Adrenal gland (tissue), 19 donors: ENCODE measurements at places on chromosomes 7 and 10.

GRCh38 chr7:129746857-129747529 lies 135.5 kb downstream of the NRF1 start:
- DNase-seq = peak; percentile 19

GRCh38 chr10:120336911-120337540 lies 120.0 kb upstream of the PLPP4 start:
- peak; percentile 50 for DNase-seq

DNA sequence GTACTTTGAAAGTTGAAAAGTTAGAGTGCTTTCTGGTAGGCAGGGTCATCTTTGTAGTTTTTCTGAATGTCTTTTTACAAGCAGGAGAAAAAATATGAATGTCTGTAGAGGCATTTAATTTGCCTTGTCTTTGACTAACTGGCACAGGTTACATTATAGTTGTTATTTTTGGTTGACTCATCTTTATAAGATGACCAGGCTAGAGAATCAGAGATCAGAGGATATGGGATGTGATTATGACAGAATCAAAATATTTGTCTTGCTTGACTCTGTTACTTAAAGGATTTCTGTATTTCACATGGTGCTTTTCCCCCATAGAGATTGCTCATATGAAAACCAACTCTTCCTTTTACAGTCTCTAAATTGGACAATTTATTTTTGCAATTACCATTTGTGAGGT lies 2.4 kb downstream of the ZMYND11 start:
- no peak for DNase-seq

- DNase-seq = no peak
These were observed 147.8 kb upstream of the SEMA3E start for GRCh38 chr7:83796760-83797159.

- DNase-seq = peak; percentile 15
These were observed 28.3 kb upstream of the SDK1 start for GRCh38 chr7:3272691-3273141.

DNA sequence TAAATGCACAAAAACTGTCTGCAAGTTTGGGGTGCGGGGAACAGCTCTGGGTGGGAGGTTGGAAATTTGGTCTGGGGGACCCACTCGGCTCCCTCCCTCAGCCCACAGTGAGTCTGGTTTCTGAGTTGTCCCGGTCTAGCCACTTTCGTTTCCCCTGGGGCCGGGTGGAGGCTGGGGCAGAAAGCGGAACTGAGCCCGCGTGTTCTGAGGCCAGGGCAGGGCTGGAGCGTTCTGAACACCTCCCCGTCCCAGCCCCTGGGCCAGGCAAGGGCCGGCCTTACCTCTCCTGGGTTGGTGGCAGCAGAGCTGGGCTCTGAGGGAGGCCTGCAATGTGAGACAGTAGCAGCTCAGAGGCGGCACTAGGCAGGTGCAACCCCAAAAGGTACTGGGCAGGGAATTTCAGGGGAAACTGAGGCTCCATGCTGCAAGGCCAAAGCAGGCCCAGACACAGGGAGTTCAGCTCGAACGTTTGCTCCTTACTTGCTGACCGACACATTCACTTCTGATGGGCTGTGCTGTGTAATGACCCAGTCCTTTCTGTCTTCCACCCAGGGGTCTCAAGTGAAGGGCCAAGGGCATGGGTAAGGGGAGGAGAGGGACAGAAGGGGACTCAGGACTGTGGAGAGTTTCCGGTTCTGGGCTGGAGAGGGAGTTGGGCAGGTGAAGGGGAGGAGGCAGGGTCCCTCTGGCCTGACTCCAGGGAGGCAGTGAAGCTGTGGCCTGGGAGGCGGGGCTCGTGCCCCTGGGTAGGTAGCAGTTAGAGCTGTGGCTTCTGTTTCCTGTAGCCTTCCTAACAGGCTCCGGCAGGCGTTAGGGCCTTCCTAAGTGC lies 3.0 kb downstream of the IRF5 start:
- no peak for DNase-seq

- no peak for DNase-seq
These were observed 136.7 kb downstream of the HECW1 start for GRCh38 chr7:43248961-43249822.

- DNase-seq = no peak
These were observed 7.9 kb upstream of the MYL7 start for GRCh38 chr7:44148961-44149536.

- no peak for DNase-seq
These were observed 37.0 kb upstream of the TES start for GRCh38 chr7:116173051-116174028.

- DNase-seq = peak; percentile 65
These were observed 4.1 kb downstream of the KNDC1 start for GRCh38 chr10:133163889-133164815.

- peak; percentile 68 for DNase-seq
These were observed 101.8 kb upstream of the MKLN1 start for GRCh38 chr7:131225619-131226513.

- no peak for DNase-seq
These were observed 4.6 kb downstream of the MAFK start for GRCh38 chr7:1535100-1535458.

GRCh38 chr10:6254201-6254600 lies 51.5 kb downstream of the PFKFB3 start:
- no peak for DNase-seq

- DNase-seq = peak; percentile 42
These were observed 9.6 kb upstream of the C10orf105 start for GRCh38 chr10:71729161-71729636.

DNA sequence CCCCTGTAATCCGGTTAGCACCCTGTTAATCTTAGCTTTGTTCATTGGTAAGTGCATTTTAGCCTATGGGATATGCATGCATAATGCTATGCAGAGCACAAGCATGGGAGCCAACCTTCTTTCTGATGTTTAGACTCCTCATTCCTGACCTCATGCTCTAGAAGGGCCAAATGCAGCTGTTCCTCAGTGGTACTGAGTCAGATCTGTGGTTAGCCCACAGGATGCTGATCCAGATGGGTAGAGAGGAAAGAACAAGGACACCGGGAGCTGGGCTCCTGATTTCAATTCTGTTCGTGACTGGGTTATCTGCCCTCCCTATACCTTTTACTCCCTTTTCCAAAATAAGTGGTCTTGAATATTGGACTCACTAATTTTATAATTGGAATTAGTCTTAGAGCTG lies 31.7 kb upstream of the C10orf90 start:
- DNase-seq = no peak

DNA sequence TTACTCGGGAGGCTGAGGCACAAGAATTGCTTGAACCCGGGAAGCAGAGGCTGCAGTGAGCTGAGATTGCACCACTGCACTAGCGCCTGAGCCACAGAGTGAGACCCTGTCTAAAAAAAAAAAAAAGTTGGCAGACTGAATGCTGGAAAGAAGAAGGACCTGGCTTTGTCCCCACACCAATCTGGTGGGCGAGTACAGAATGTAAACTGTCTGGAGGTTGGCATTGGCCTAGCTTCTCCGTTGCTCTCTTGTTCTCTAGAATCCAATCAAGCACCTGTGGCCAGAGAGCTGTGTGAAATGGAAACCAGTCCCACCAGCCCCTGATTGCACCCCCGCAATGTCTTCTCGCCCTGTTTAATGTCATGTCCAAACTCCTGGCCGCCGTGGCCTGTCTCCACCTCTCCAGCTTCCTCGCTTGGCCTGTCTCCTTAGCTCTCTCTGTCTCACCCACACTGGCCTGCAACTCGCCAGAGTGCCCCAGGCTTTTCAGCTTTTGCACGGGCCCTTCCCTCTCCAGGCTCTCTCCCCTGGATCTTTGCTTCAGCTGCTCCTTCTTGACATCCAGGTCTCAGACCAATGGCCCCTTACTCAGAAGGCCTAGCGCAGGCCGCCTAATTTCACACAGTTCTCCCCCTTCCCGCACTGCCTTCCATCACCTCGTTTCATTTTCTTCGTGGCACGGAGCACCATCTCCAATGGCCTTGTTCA lies 670 bp upstream of the AGK start:
- no peak for DNase-seq

DNA sequence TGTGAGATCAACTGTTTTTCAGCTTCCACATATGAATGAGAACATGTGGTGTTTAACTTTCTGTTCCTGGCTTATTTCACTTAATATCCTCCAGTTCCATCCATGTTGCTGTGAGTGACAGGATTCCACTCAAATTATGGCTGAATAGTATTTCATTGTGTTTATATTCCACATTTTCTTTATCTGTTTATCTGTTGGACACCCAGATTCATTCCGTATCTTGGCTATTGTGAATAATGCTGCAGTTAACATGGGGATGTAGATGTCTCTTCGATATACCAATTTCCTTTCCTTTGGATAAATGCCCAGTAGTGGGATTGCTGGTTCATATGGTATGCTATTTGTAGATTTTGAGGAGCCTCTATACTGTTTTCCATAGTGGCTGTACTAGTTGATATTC lies 47.9 kb downstream of the GALNT11 start:
- DNase-seq = no peak

DNA sequence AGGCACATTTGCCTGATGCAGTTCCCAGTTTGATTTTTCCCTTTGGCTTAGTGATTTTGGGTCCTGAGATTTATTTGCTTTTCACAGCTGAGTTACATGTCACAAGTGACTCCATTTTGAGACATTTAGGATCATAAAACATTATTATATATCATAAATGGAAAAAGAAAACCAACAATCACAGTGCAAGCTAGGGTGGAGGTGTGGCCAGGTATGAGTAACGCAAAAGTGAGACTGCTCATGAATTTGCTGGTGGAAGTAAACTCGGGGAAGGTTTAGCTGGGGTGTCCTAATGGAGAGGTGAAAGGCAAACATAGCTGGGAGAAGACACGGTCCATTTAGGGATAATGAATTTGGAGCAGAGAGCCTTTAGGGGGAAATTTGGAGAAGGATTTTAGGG lies 21.7 kb upstream of the UCN3 start:
- DNase-seq = no peak

DNA sequence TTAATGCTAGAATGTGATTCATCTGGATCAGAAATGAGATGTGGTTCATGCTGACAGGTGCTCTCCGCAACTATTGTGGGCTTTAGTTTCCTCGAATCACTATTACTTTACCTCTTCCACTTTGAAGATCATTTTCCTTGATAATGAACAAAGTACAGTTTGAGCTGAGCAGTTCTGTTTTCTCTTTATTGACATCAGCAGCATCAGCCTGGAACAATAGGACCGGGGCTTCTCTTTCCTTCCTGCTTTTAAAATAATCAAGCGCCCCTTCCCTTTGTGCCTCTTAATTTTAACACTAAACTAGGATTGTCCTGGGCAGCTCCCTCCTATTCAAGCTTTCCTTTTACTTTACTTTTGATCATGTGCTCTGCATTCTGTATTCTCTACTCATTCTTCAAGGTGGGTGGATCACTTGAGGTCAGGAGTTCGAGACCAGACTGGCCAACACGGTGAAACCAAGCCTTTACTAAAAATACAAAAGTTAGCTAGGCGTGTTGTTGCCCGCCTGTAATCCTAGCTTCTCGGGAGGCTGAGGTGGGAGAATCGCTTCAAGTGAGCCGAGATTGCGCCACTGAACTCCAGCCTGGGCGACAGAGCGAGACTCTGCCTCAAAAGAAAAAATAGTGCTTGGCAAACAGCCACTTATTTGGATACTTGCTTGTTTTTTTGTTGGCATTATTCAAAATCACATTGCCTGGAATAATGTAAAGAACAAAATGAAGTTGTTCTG lies 67.0 kb upstream of the RHEB start:
- no peak for DNase-seq

DNA sequence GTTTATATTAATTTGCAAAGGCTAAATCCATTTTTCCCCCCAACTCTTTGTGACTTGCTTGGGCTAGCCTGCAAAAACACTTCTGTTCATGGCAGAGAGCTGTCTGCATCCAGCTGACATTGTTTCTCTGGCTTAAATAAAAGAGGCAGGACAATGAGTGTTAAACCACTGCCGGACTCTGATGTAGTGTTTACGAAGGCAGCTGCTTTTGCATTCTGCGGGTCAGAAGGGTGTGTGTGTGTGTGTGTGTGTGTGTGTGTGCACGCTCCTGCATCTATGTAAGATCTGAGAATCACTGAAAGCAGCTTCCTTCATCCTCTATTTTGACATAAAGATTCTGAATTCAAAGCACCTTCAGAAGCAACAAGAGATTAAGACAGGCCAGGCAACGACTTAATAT lies 28.3 kb downstream of the NRP1 start:
- no peak for DNase-seq

- DNase-seq = no peak
These were observed 3.0 kb downstream of the IKZF1 start for GRCh38 chr7:50307368-50308032.

DNA sequence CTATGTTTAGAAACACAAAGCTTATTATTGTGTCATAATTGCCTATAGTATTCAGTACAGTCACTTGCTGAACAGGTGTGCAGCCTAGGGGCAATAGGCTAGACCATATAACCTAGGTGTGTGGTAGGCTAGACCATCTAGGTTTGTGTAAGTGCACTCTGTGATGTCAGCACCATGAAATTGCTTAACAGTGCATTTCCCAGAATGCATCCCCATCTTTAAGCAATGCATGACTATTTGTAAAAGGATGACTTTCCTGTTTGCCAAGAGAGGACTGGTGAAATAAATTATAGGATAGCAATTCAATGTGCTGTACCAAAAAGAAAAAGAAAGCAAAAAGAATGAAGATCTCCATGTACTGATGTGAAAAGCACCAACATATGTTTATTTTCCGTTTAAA lies 288.7 kb upstream of the AUTS2 start:
- DNase-seq = no peak

DNA sequence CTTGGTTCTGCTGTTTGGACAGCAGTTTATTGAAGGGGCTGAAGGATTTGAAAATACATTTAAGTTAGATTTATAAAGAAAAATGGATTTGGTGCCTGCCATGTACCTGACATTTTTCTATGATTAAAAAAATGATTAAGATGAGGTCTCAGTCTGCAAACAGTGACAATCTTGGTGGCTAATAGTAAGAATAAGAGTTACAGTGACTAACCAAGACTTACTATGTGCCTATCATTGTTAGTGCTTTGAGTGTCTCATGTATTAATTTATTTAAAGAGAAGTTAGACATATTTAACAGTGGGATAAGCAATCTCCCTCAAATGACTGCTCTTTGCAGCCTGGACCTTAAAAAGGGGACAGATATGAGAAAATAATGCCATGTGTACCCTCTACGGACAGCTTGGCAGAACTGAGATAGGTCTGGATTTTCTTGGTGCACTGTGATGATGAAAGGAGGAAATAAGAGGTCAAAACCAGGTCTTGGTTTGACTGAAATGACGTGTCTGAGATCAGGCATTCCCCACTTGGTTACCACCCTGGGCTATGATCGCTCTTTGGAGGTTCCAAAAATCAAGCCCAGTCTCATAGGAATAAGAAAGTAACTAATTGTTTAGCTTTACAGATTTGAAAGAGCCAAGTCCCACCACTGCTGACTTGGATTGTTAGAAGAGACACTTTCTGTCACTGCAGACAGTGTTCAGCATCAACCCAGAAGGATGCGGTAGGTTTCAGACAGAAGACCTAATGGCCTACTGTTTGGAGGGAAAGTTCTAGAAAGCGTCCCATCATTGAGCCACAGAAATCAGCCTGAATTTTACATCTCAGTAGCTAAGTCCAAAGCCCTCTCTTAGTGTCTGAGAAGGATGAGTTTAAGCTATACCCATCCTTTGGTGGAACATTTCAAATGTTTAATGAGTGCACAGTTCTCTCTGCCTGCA lies 2.1 kb downstream of the CASP7 start:
- DNase-seq = no peak

- no peak for DNase-seq
These were observed 50.7 kb upstream of the RHEB start for GRCh38 chr7:151570366-151570915.

- DNase-seq = peak; percentile 36
These were observed 770.4 kb downstream of the TNS3 start for GRCh38 chr7:46811529-46811928.
